NCI-H146 (cell line): ENCODE measurements at places on chromosomes 13 and 19.

GRCh38 chr13:30388406-30389283 lies 33.6 kb upstream of the UBE2L5 start:
- no peak for DNase-seq

- no peak for DNase-seq
These were observed 275.6 kb downstream of the KLF5 start for GRCh38 chr13:73334445-73334844.

DNA sequence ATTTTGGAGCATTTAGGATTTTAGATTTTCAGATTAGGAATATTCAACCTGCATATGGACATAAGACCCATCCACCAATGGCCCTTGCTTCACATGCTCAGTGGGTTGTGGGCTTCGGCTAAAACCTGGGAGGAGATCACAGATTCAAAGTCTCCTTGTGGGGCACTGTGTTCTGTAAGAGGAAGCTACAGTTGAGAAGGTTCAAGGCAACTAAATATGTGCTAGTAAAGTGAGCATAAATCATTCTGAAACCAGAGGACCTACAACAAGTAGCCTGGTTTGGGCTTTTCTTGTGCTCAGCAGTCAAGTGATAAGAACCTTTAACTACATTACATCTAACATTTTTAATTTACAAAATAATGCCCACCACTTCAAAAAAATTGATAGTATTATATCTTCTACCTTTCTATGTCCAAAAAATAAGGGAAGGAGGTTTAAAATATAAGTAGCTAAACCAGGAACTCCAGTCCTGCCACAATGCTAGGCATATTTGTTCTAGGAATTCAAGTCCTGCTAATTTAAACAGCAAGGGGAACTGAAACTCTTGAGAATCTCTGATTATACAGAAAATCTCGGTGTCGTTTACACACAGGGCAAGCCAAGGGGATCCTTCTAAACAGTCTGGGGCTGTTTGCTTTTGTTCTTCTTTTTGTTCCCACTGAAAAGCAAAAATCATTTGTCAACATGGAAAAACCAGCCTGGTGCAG lies 36.6 kb downstream of the FOXO1 start:
- DNase-seq, result no peak

- no peak for DNase-seq
These were observed 8.1 kb downstream of the KLK1 start for GRCh38 chr19:50815439-50815838.

- DNase-seq, result no peak
These were observed 1.0 kb upstream of the OR7C2 start for GRCh38 chr19:14940266-14940665.

DNA sequence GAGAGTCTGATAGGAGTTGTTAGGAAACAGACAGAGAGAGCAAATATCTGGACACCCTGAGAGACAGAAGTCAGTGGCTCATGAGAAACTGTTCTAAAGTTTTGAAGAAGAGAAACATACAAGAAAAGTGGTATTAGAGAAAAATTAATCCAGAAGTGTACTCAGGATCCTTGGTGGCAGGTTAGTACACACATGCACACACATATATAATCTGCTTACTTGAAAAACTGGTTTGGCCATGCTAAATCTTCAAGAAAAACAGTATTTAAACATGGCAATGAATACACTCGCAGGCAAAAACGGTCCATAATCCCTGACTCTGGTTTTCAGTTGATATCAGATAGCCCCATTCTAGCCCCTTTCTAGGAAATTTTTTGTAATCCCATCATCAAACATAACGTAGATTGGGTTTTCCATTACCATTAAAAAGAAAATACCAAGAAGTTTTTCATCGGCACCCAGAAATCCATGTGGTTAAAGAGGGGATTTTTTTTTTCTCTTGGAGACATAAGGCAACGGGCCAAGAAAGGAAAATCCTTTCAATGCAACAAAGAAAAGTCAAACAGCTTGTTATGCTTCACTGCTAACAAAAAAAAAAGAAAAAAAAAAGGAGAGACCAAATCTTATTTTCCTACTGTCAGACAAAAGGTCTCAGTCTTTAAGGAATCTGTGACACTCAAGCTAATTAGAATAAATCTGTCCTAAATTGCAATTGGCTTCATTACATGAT lies 178.0 kb upstream of the MIR17HG start:
- DNase-seq, result no peak
